Mucosa of descending colon (tissue), 3 donors: ENCODE measurements at places on chromosomes 2 and 18. TPM values are rescaled to one million over a fixed set of nuclear protein-coding genes. Genes with fewer than 3 reads are reported as not detected.

The EVX2 gene
- 0.12 TPM for total RNA-seq

The ANKRD30B gene
- 0.06 TPM for total RNA-seq

The ADCY3 gene
- total RNA-seq: 25.3 TPM

The COL6A3 gene
- 194 TPM for total RNA-seq

DNA sequence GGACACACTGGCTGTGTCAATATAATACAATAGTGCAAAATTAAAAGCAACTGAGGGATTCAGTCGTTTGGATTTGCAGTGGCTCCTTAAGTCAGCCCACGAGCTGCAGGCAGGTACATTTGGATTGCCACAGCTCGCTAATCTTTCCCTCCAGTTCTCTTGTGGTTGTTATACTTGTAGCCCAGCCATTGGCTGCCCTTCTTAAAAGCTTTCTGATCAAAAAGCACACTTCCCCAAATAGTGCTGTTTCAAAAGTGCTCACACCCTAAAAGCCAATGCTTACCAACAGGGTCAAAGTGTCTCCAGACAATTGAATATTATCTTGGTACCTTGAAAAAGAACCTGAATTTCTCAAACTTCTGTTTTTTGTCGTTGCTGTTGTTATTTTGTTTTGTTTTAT is 404.7 kb upstream of the FAM98A start:
- no peak for DNase-seq

GRCh38 chr2:135909976-135910375 is 33.7 kb upstream of the MCM6 start:
- no peak for DNase-seq

DNA sequence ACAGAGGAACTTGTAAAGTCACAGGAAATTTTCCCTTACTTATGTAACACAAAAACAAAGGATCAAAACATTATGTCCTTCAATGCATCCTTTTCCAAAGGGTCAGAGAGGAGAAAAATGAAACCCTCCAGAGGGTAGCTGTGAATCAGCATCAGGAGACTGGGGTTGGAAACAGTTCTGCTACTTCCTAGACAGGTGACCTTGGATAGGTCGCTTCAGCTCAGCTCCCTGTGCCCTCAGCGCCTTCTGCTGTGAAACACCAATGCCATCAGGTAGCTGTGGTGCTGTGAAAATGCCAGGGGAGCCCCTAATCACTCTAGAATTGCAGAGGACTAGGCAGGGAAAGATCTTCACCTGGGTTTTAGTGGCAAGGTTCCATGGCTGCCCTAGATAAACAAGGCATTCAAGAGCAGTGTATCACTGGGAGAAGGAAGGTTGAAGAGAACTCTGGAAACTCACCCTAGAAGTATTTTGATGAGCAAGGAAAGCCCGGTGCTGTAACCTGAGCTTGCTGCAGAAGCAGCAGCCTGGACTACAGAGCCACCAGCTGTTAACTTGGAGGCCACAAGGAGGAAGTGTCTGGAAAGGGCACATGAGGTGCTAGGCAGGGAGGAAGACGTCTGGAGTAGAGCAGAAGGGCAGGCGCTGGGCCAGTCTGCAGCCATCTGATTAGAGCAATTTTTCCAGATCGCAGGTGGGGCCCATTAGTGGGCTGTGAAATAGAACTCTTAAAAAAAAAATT is 100.7 kb upstream of the MCFD2 start:
- DNase-seq: peak; percentile 49

- DNase-seq: no peak
Observed at GRCh38 chr2:30348825-30349224, 98.2 kb upstream of the LCLAT1 start.

DNA sequence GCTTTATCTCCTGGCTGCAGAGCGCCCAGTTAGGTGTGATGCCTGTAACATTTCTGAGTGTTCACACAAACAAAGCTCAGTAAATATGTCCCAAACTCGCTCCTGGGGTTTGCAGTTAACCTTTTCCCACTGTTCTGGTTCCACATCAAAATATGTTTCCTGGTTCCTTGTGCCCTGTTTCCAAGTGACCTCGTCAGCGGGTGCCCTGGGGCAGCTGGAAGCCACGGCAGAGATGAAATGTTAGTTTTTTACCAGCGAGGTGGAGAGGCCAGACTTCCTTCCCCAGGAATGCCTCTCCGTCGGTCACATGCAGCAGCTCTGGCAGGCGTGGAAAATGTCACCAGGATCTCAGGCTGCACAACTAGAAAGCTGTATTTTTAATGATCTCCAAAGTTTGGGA is 18.2 kb downstream of the NFATC1 start:
- DNase-seq: peak; percentile 20

DNA sequence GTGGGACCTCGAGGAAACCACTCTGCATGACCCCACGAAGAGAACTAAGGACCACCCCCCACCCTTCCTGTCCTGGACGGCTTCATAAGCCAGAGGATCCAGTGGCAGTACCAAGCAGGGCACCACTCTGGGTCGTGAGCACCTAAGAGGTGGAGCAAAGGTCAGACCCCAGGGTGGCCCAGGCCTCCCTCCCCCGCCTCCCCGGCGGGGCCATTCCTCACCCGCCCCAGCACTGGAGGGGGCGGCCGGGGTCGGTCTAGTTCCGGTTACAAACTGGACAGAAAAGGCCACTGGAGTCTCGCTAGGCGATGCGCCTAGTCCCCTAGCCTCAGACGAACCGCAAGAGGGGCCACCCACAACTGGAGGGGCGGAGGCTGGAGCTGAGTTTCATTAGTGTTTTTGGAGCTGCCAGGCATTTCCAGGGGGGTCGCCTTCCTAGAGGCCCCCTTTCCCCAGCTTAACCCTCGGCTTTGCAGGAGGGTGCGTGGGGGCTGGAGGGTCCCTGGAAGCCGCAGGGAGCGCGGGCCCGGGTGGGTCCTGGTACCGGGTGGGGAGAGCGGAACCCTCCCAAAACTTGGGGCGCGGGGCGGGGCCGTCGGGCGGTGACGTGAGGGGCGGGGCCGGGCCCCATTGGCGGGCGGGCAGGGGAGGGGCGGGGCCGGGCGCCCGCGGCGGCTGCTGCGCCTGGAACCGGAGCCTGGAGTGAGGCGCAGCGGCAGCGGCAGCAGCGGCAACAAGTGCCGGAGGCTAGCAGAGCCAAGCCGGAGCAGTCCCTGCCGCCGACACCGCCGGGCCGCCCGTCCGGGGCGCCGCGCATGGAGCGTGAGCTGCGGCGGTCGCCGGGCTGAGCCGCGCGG is at the start of gene B3GNT2:
Gene B3GNT2 (plus strand): TSS at position 695 of the 857 bp plus-strand sequence. CDS start 26,106 bp downstream, outside the sequence.
- DNase-seq: peak; percentile 90

GRCh38 chr2:206217743-206218142 is 56.7 kb upstream of the ZDBF2 start:
- no peak for DNase-seq

GRCh38 chr2:100460904-100461530 is 9.3 kb upstream of the NMS start:
- peak; percentile 49 for DNase-seq

GRCh38 chr2:64914735-64915509 is 74.3 kb upstream of the SLC1A4 start:
- no peak for DNase-seq

- DNase-seq: no peak
Observed at GRCh38 chr2:129761569-129762021, 217.9 kb upstream of the RAB6C start.

GRCh38 chr2:26636935-26637334 is 4.2 kb downstream of the CIB4 start:
- DNase-seq: no peak
